ENCODE measurements at places on chromosomes 1 and 21. TPM values are rescaled to one million over a fixed set of nuclear protein-coding genes. Genes with fewer than 3 reads are reported as not detected.

Gene CD84
- 4.4 TPM for total RNA-seq

Gene C1orf50
- total RNA-seq: 13.6 TPM

Gene ELAPOR1
- 13.6 TPM for total RNA-seq

Gene F3
- total RNA-seq: 47.1 TPM

Gene ACBD3
- total RNA-seq: 52.4 TPM

Gene LCE1D
- not detected for total RNA-seq

Gene GBP4
- total RNA-seq: 1.8 TPM

Gene SNX7
- 36.7 TPM for total RNA-seq

Gene ASCL5
- total RNA-seq: 0.23 TPM

Gene SPRR1A
- not detected for total RNA-seq

Gene OR2L3
- 0.92 TPM for total RNA-seq

Gene GJA8
- not detected for total RNA-seq

Gene GPR25
- 0.46 TPM for total RNA-seq

Gene ALG14
- total RNA-seq: 6.5 TPM

Gene KIF14
- total RNA-seq: 4.2 TPM

Gene HES3
- not detected for total RNA-seq

Gene ZMYND12
- total RNA-seq: 1.6 TPM

Gene AIM2
- total RNA-seq: 9.9 TPM
